Dermis microvascular lymphatic vessel endothelial cell (primary cell): ENCODE measurements at places on chromosomes 12 and 14. TPM values are rescaled to one million over a fixed set of nuclear protein-coding genes. Genes with fewer than 3 reads are reported as not detected.

Gene HAL
- total RNA-seq = 0.13 and 0.25 TPM in 2 replicates

Gene SERPINA3
- total RNA-seq = under 0.01 TPM in 1 of 2 replicates, not detected in the other

- DNase-seq = no peak
Observed at GRCh38 chr14:33057585-33057984, 118.9 kb downstream of the NPAS3 start.

Gene PRDM4
- total RNA-seq = 13.4 and 20.2 TPM in 2 replicates

GRCh38 chr12:104643093-104643818, 186.5 kb downstream of the CHST11 start:
- DNase-seq = no peak

DNA sequence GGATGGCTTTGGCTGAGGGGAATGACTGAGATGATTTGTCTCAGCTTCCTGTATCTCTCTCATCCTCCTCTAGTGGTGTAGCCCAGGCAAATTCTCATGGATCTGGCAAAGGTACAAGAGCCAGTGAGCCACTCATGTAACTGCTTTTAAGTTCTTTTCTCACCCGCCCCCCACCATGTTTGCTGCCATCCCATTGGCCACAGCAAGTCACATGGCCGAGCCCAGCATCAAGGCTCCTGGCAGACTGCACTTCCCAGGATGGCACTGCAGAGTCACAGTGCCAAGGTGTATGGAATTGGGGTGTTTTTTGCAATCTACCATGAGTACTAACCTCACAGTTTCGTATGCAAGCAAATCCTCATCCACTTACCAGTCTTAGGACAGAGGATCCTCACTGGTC, 50.9 kb downstream of the CHST11 start:
- DNase-seq = no peak

Gene SDR9C7
- not detected in 2 replicates for total RNA-seq

Gene LYZ
- total RNA-seq = under 0.01 TPM in 1 of 2 replicates, not detected in the other

Gene DLGAP5
- total RNA-seq = 8.7 and 33.6 TPM in 2 replicates

Gene TAS2R13
- 0.39 and 0.63 TPM in 2 replicates for total RNA-seq

- no peak for DNase-seq
Observed at GRCh38 chr12:58871556-58871955, 48.7 kb downstream of the LRIG3 start.

Gene KRT2
- total RNA-seq = not detected in 2 replicates

Gene DEPDC4
- 0.13 and 0.26 TPM in 2 replicates for total RNA-seq

GRCh38 chr14:45083617-45083975, 320 bp upstream of the PRPF39 start:
- DNase-seq = no peak

Gene BTBD6
- total RNA-seq = 33.4 and 54.1 TPM in 2 replicates

Gene CAPZA3
- not detected in 2 replicates for total RNA-seq

DNA sequence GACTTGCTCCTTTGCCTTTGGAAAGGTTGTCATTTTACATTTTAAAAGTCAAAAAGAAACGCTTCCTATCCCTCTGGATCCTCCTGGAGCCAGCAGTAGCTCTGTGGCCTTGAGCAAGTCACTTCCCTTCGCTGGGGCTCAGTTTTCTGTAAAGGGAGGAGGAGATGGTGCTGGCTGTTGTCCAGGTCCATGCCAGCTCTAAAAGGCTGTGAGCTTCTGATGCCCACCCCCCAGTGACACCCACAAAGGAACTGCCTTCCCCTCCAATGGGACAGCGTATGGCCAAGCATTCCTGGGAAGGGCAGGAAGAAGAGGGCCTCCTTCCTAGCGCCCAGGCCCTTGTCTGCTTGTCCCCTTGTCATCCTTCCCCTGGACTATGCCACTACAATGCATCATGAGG, 81.5 kb downstream of the NTF3 start:
- no peak for DNase-seq

Gene TMEM119
- not detected in 2 replicates for total RNA-seq

- DNase-seq = no peak
Observed at GRCh38 chr12:22453511-22453910, 90.8 kb downstream of the C2CD5 start.

DNA sequence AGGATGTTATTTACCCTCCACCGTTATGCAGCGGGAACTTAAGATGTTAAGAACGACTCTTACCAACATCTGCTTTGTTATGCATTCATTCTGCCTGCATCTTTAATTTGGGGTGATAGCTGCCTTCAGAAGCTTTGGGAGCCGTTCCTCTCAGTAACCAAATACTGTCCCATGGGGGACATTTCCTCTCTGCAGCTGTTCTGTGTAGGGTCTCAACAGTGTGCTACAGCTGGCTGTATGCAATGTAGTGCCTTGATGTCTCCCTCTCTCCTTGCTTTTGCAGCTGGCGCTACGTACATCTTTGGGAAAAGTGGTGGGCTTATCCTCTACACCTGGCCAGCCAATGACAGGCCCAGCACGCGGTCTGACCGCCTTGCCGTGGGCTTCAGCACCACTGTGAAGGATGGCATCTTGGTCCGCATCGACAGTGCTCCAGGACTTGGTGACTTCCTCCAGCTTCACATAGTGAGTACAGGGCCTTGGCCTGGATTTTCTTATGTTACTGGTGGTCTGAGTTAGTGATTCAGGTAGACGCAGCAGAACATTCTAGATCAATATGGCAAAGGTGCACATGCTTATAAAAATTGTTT, 744.3 kb downstream of the DIO2 start:
- no peak for DNase-seq

GRCh38 chr12:132146098-132146497, 1.8 kb downstream of the NOC4L start:
- no peak for DNase-seq

- DNase-seq = no peak
Observed at GRCh38 chr12:100555722-100556121, 17.8 kb upstream of the GAS2L3 start.

Gene CFAP251
- 2.3 and 4.2 TPM in 2 replicates for total RNA-seq
